ENCODE measurements at places on chromosomes 13 and 19. TPM values are rescaled to one million over a fixed set of nuclear protein-coding genes. Genes with fewer than 3 reads are reported as not detected.

- DNase-seq: no peak
Measured at GRCh38 chr13:22081430-22081829, 410.6 kb downstream of the FGF9 start.

- DNase-seq: no peak
Measured at GRCh38 chr13:88736026-88736425, 1064.9 kb downstream of the SLITRK5 start.

DNA sequence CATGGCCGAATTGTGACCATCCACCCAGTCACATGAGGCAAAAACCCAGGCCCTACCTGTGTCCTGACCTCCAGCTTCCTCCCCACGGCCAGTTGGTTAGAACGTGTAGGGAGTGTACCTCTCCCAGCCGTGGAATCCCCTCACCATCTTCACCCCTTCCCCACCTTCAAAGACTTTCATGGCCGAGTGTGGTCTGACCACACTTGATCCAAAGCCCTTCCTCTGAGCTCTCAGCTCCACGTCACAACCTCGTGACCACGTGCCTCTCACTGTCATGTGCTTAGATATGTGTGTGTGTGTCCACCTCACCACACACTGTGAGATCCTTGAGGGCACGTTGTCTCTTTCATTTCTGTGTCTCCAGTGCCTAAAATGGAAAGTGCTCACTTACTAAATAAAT lies 48.6 kb upstream of the UBE2L5 start:
- DNase-seq: no peak

GRCh38 chr19:4861147-4861546 lies 6.3 kb downstream of the PLIN3 start:
- DNase-seq: no peak

GRCh38 chr13:112912726-112913440 lies 56.1 kb upstream of the MCF2L start:
- no peak for DNase-seq

- DNase-seq: no peak
Measured at GRCh38 chr13:33259296-33259695, 26.3 kb downstream of the STARD13 start.

Gene FUT6
- total RNA-seq: not detected

All from T-helper 17 cell (primary cell).